ENCODE measurements at places on chromosomes 5 and 9.

GRCh38 chr5:38994324-38994927 lies 79.8 kb downstream of the RICTOR start:
- peak; percentile 78 for DNase-seq

DNA sequence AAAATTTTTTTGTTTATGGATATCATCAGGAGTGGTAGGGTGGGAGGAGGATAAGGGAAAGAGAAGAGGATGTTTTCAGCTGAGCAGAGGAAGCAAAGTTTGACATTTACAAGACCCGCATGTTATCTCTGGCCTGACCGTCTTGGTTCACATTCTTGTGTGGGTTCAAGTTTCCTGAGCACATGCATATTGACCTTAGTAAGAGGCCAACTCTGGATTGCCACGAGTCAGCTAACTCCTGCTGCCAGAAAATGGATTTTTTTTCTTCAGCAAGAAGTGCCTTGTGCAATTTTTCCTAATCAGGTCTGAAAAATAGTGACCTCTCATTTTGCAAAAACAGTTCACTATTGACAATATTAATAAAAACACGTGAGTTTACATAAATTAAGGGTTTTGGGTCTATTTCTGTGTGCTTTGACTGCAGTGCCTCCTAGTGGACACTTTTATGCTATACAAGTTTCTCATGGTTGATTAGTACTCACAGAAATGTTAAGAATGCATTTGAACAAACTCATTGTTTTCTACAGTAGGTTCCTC lies 27.1 kb upstream of the BASP1 start:
- DNase-seq = peak; percentile 75

DNA sequence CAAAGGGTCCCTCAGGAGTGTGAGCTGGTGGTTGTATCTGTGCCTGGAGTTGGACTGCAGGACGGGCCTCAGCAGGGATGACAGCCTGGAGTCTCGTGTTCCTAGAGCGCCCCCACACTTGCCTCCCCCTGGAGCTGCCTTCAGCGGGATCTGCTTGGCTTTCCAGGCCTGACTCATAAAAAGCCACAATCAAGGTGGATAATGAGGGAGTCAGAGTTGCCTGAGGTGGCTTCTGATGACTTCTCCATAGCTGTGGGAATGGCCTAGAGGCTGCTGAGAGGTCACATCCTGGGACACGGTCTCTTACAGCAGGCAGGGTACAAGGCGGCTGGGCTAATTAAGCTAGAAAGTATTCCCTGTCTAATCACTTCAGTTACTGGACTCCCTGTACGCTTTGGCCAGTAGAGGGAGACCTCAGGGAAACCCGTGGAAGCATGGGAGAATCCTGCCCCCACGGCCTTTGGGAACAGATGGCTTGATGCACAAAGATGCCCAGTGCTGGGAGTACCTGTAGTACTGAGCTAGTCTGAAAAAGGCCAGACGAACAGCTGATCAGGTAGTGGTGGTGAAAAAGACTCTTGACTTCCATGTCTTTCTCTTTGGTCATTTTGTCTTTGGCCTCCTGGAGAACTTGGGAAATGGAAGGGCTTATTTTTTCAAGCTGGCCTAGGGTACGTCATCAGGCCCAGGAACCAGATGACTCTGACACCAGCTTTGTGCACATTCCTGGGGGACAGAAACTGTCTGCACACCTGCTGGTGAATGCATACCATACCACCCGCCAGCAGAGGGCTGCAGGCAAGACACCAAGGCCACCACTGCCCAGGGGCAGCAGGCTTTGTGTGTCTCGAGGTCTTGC lies 16.1 kb upstream of the FRRS1L start:
- peak; percentile 39 for DNase-seq

GRCh38 chr5:123997462-123998215 lies 485.7 kb downstream of the CSNK1G3 start:
- DNase-seq = peak; percentile 90

Measured in fibroblast of skin of scalp (primary cell).